KG1 (cell line): ENCODE measurements at places on chromosomes 12 and 14.

- no peak for DNase-seq
These were observed 613.8 kb downstream of the KCNH5 start for GRCh38 chr14:62431496-62431895.

GRCh38 chr14:44669496-44669895, 162.4 kb upstream of the FSCB start:
- DNase-seq, result no peak

DNA sequence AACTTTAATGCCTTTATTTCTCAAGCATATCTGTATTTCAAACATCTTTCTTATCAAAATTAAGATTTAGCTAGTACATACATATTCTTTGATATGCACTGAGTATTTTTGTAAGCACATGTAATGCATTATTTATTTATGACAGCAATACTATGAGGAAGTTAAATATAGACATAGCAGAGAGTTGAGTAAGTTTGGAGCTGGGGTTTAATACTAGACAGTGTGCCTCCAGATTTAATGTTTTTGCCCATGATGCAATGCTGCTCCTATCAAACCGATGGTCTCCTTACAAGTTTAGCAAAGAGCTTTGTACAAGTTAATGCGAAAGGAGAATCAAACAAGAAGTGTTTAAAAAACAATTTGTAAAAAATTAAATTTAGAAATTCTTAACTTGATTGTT, 826.6 kb upstream of the MGAT4C start:
- no peak for DNase-seq

DNA sequence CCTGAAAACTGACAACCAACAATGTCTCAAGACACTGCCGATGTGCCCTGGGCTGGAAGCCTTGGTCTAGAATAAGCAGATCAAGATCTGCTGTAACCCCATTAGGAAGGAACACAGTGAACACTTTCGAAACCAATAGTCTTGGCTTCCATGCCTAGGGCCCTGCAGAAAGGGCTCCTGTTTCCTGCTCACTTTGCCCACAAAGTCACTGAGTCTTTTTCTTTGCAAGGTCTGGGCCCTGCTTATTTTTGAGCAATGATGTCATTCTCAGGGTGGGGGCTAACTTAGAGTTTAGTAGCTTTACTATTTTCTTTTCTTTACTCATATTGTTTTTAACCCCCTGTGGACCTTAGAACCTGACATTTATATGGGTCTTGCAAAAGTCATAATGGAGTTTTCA, 704.2 kb upstream of the TMEM132C start:
- peak; percentile 11 for DNase-seq

DNA sequence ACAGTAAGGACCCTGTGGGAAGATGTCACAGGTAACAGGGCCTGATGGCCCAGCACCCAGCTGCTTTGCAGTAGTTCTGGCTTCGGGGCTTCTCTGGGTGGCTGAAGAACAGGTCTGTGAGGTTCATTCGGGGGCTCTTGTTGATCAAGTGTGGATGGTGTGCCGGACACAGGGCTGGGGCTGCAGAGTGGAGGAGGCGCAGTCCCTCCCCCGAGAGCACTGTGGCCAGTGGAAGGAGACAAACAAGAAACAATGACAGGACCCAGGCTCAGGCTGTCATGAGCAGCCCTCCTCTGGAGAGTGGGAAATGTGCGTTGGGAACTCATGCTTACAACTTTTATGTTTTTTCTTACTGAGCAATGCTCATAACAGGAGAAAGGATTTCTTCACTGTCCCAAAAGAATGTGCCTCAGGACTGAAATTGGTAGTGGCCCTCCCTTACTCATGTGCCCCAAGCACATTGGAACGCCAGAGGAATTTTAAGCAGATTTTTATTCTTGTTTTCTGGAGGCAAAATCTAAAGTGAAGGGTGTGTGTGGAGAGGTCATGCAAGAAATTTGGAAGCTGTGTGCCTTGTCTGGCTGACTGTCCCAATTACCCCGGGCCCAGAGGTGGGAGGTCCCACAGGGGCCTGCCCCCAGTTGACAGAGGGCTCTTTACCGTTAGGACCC, 233.8 kb downstream of the CACNA1C start:
- no peak for DNase-seq
